ENCODE measurements at places on chromosomes 5 and 9.

- no peak for DNase-seq
Measured at GRCh38 chr9:108743901-108744371, 111.8 kb downstream of the ACTL7B start.

GRCh38 chr5:61734001-61734400, 401.9 kb downstream of the ZSWIM6 start:
- no peak for DNase-seq

- DNase-seq = no peak
Measured at GRCh38 chr5:58504766-58505165, 13.5 kb downstream of the GAPT start.

GRCh38 chr5:157106630-157107461, 2.0 kb downstream of the HAVCR2 start:
- DNase-seq = no peak

GRCh38 chr5:5271786-5272321, 131.7 kb downstream of the ADAMTS16 start:
- DNase-seq = no peak

- DNase-seq = no peak
Measured at GRCh38 chr5:149054416-149054815, 8.4 kb downstream of the SH3TC2 start.

DNA sequence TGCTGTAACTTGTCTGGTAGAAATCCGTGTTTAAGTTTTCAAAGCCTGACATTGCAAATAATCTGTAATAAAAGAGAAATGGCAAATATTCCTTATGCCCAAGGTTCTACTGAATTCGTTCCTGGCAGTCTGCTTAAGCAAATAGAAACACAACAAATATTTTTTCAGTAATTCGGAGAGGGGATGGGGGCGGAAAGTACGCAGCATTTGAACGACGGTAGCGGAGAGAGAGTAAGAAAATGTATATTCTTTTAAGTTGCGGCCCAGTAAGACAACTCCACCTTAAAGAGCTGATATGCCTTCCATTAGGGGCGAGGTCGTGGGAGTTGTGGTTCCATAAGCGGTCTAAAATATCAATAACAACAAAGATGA, 569 bp downstream of the YIPF5 start:
- no peak for DNase-seq

DNA sequence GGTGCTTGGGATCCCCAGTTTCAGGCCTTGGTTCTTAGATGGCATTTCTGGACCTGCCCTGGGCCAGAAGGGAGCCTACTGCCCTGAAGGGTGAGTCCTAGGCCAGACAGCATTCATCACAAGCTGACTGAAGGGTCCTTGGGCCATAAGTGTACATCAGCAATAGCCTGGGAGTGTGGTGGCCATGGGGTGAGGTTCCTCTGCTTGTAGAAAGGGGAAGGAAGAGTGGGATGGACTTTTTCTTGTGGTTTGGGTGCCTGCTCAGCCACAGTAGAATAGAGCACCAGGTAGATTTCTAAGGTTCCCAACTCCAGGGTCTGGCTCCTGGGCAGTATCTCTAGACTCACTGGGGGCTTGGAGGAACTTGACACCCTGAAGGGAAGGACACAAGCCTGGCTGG, 95.2 kb upstream of the PHF24 start:
- no peak for DNase-seq

DNA sequence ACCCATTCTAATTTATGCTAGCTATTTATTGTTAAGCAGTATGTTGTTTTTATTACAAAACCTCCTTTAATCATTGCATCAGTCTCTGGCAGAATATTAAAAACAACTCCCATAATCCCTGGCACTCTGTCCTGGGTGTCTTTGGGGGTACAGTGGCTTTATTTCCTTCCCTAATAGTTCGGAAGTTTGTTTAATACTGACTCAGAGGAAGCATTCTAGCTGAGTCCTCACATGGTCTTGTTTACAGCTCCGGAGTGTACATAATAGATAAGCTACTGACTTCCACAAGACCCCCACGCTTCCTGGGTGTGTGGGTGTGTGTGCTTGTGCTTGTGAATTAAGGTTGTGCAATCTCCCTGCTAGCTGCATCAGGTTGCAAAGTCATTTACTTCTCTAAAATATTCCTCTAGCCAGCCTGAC, 149.8 kb upstream of the CDKN2B start:
- no peak for DNase-seq

DNA sequence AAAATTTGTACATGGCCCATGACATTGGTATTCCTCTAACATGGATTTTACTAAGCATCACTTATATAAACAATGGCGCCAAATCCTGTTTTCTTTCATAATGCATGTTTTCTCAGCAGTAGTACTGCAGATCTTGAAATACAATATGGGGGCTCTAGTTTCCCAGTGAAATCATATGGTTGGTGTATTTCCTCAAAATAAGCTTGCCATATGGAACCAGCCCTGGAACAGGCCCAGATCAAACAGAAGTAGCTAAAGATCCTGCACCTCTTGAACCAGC, 163.9 kb downstream of the ZNF608 start:
- DNase-seq = no peak

GRCh38 chr5:124236361-124237205, 509.9 kb downstream of the ZNF608 start:
- no peak for DNase-seq

GRCh38 chr5:97127727-97128126, 14.7 kb downstream of the LIX1 start:
- DNase-seq = no peak

- no peak for DNase-seq
Measured at GRCh38 chr5:147918899-147919298, 12.6 kb upstream of the C5orf46 start.

Data from stimulated activated CD4-positive, alpha-beta T cell treated with anti-CD3 and anti-CD28 coated beads, TNF-alpha, amount 100 ng/mL, for 24 hours (primary cell).